ENCODE measurements at places on chromosomes 11 and 22. TPM values are rescaled to one million over a fixed set of nuclear protein-coding genes. Genes with fewer than 3 reads are reported as not detected.

The SHANK3 gene
- total RNA-seq = 22.9 TPM

The PATE4 gene
- not detected for total RNA-seq

The GAB4 gene
- total RNA-seq = not detected

The FLRT1 gene
- 0.45 TPM for total RNA-seq

The PRODH gene
- 9.1 TPM for total RNA-seq

The RHOG gene
- total RNA-seq = 18.6 TPM

The HIC2 gene
- total RNA-seq = 1.2 TPM

The KLHDC7B gene
- total RNA-seq = not detected

The WNT11 gene
- total RNA-seq = 15.2 TPM

The ANKK1 gene
- 0.10 TPM for total RNA-seq

The MMP26 gene
- not detected for total RNA-seq

The C22orf42 gene
- not detected for total RNA-seq

The RNF215 gene
- total RNA-seq = 5.4 TPM

The SYT12 gene
- total RNA-seq = 0.37 TPM

The APOL2 gene
- 56.7 TPM for total RNA-seq

The CLDN5 gene
- total RNA-seq = 25.5 TPM

The IGLL1 gene
- total RNA-seq = not detected

The TKFC gene
- 12.8 TPM for total RNA-seq

The SLC6A5 gene
- total RNA-seq = not detected

The KREMEN1 gene
- total RNA-seq = 68.2 TPM

The DRD2 gene
- not detected for total RNA-seq

The FGF19 gene
- total RNA-seq = not detected

The SCGB1D4 gene
- not detected for total RNA-seq

The OR51B4 gene
- total RNA-seq = not detected

The TNNI2 gene
- total RNA-seq = not detected

The MGAT3 gene
- total RNA-seq = 6.3 TPM

The MS4A2 gene
- total RNA-seq = 0.42 TPM

The CYP2D6 gene
- not detected for total RNA-seq

The PNPLA3 gene
- total RNA-seq = 0.25 TPM

The TMEM45B gene
- total RNA-seq = 0.10 TPM

The ASCL2 gene
- 0.17 TPM for total RNA-seq

The SCO2 gene
- total RNA-seq = 1.3 TPM

The ANO5 gene
- 78.5 TPM for total RNA-seq

The OR5T3 gene
- total RNA-seq = not detected

The CCDC116 gene
- total RNA-seq = not detected

The ARHGEF12 gene
- 92.5 TPM for total RNA-seq

The KRTAP5-8 gene
- not detected for total RNA-seq

The TRPC6 gene
- total RNA-seq = 0.62 TPM

The OR51I1 gene
- total RNA-seq = not detected

The CTSC gene
- 20.3 TPM for total RNA-seq

The GNB1L gene
- total RNA-seq = 3.4 TPM

The SYCE3 gene
- total RNA-seq = not detected

The ACCSL gene
- total RNA-seq = not detected

The OR52I1 gene
- not detected for total RNA-seq

The DCDC1 gene
- not detected for total RNA-seq

The EFCAB6 gene
- 1.5 TPM for total RNA-seq

The KRTAP5-2 gene
- not detected for total RNA-seq

The EHF gene
- 2.7 TPM for total RNA-seq

The C11orf52 gene
- 1.0 TPM for total RNA-seq
